CD4-positive, alpha-beta T cell (primary cell): ENCODE measurements at places on chromosomes 6 and 20. TPM values are rescaled to one million over a fixed set of nuclear protein-coding genes. Genes with fewer than 3 reads are reported as not detected.

Gene PDYN
- total RNA-seq, result not detected

Gene SCRT2
- not detected for total RNA-seq

DNA sequence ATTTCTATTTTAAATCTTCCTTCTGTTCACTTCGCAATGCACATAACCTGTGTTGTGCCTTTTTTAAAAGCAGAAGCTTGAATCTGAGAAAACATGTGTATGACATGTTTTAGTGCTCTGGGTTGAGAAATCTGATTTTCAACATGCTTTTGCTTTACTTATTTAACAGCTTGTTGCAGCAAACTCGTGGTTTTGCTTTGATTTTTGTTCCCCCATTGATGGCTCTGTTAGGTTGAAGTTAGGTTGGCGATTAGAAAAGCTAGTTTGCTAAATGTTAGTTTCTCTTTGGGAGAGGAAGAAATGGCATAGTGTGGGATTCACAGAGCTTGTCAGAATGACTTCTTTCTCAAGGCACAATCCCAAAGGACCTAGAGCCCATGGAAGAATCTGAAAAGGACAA lies 170.8 kb downstream of the TMEM242 start:
- no peak for DNase-seq

DNA sequence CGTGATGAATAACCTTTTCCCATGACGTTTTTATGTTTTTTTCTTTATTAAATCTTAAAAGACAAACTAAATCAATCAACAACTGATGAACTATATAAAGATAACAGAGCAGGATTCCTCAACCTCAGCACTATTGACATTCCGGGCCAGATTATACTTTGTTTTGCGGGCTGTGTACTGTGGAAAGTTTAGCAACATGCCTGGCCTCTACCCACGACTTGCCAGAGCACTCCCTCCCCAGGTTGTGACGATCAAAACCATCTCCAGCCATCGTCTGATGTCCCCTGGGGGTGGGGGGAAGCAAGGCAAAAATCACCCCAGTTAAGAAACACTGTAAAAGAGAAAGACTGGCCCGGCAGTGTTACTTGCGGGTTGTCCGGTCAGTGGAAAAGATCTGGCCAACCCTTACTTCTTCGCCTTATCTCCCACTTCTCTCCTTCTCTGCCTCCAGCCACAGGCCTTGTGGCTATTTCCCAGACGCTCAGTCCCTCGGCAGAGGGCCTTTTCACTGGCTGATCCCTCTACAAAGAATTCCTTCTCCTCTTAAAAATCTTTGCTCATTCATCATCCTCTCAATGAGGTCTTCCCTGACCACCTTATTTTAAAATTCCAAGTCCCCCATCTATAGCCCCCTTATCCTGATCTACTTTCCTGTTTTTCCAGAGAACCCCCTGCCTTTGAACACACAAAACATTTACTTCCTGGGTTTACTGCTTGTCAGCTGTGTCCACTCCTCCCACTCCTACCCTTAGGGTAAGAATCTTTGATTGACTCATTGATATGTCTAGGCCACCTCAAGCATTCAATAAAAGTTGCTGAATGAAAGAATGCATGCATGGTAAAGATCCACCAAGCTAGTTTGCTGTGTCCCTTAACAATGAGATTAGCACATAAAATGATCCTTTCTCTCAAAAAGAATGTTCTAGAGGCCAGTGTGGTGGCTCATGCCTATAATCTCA lies 14.7 kb upstream of the RAB22A start:
- DNase-seq, result no peak

Gene SLC22A1
- 0.89 TPM for total RNA-seq

- DNase-seq, result peak; percentile 78
Measured at GRCh38 chr20:13119583-13119982, 101.5 kb upstream of the ISM1 start.

GRCh38 chr6:145539831-145540230 lies 195.5 kb downstream of the EPM2A start:
- no peak for DNase-seq

- no peak for DNase-seq
Measured at GRCh38 chr6:123520217-123520616, 116.5 kb downstream of the TRDN start.

- DNase-seq, result no peak
Measured at GRCh38 chr6:35094183-35094582, 47.0 kb downstream of the TCP11 start.

- DNase-seq, result no peak
Measured at GRCh38 chr20:47320990-47321805, 35.3 kb downstream of the ZMYND8 start.

DNA sequence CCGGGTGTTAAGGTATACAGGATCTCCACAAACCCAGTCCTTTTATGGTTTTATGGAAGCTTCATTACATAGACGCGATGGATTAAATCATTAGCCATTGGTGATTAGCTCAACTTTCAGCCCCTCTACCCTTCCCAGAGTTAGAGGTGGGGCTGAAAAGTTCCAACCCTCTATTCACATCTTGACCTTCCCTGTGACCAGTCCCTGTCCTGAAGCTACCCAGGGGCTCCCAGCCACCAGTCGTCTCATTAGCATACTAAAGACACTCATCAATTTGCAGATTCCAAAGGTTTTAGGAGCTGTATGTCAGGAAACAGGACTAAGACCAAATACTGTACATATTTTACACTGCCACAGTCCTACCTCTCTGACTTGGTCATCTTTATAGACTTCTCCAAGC lies 21.0 kb downstream of the KHDC1L start:
- no peak for DNase-seq

- DNase-seq, result no peak
Measured at GRCh38 chr6:156062091-156062563, 606.5 kb upstream of the NOX3 start.

DNA sequence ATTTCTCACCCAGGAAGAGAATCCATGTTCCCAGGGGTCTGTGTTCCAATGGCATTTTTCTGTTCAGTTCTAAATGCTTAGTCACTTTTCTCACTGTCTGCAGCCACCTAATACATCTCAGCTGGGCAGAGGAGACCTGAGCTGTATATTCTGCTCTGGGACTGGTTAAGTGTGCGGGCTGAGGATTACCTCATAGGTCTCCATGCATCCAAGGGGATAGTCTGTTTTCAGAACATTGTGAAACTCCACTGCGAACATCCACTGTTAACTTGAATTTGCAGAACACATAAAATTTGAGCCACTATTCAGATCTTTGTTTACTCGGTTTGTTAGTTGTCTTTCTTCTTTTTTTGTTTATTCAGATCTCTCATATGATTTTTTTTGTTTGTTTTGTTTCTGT lies 947.1 kb downstream of the TFAP2A start:
- no peak for DNase-seq

DNA sequence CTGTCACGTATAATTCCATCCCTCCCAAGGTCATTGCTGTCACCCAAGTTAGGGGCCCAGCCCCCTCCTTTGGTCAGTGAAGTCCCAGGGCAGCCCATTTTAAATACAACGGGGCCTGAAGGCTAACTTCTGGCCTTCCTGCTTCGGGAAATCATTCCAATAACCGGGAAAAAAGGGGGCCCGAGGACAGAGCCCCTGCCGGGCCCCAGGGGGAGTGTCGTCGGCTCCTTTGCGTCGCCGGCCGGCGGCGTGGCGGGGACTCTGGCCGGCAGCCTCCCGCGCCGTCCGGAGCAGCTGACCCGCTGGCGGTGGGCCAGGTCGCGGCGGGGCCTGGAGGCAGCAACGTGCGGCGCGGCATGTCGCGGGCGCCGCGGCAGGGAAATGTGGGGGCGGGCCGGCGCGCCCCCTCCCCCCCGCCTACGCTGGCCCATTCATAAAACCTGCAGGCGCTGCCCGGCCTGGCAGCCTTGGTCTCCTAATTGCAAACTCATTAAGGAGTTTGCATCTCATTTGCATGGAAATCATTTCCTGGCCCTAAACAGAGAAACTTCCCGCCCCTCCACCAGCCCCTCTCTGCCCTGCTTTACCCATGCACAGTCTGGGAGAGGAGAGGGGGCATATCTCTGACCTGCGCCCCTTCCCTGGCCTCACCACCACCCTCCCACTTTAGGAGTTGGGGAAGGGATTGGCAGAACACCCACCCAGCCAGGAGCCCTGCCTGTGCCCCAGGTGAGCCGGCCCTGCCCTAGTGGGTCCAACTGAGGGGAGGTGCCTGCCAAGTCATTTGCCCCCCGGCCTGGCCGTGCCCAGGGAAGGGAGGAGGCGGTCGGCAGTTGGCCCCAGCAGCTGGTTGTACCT lies 50.7 kb downstream of the MRPL14 start:
- no peak for DNase-seq

Gene GTSF1L
- not detected for total RNA-seq

DNA sequence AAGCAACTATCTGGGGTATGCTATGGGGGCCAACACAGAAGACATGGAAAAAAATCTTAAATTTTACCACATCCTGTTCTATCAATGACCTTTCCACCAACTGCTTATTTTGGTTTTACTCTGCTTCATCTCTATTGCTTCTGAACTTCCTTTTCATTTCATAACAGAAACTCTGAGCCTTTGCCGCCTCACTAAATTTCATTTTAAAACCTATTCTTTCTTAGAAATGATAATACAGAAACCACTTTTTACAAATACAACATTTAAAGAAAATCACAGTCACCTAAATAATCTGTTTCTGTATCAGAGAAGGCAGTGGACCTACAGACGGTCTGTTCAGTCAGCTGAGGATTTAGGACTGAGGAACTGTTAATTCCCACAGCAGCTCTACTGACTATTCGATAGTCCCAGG lies 117.5 kb downstream of the KCNQ5 start:
- DNase-seq, result no peak

DNA sequence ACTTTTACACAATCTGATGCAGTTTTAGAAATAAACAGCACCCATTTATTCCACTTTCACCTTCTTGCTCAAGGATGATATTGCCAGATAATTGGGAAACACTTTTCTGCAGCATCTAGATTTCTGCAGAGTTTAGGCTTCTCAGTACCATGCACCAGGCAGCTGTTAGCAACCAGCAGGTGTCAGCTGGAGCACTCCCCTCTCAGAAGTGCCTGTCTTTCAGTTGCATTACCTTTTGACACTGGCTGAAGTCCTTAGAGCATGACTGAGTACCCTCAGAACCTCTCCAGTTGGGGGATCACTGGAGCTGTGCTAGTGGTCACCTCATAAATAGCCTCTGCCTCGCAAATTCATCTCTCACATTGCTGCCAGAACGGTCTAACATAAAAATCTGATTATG lies 91.2 kb downstream of the DNAH8 start:
- no peak for DNase-seq

DNA sequence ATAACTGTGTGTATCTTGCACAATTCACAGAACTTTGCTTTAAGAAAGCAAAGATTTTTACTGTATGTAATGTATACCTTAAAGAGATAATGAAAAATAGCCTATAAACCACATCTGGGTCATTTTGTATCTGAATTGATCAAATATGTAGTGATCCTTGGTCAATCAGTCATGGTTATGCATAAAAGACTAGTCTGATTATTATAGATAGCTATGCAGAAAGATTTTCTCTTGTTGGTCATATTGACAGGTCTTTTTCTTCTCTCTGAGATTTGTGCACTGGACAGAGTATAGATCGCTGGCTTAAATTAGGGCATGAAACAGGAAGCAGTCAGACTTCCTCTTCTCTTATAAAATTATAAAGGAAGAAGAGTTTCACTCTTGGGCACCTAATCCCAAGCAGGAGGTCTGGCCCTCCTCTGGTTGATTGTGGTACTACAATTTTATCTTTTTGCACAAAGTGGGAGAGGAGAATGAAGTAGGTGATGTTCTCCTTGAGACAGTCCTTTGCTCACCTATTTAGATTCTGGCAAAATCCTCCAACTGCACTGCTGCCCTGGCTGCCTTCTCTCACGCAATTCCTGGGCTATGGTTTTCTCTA lies 380.9 kb upstream of the RGS17 start:
- DNase-seq, result no peak

DNA sequence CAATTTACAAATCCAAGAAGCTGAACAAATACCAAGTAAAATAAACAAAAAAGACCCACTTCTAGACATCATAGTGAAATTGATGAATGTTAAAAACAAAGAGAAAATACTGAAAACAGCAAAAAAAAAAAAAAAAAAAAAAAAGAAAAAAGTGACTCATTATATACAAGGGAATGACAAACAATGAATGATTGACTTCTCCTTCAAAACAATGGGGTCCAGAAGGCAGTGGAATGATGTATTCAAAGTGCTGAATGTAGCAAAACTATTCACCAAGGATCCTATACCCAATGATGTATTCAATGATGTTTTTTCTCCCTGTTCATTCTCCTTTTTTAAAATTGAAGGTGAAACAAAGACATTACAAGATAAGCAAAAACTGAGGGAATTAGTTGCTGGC lies 650.0 kb downstream of the UTRN start:
- no peak for DNase-seq

DNA sequence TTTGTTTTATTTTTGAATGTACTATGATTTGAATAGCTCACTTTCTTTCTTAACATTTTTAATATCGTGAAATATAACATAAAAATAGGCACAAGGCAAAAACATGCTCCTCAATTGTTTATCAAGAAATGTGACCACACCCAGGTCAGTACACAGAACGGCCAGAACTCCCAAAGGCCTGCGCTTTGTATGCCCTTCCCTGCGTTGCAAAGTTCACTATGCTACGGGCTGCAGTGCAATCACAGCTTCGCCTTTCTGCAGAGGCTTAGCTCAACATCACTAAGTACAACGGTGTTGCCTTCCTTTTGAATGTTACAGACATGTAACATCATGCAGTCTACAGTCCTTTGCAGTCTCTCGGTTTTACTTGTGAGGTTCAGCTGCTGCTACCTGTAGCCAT lies 333.4 kb downstream of the THBS2 start:
- no peak for DNase-seq

- no peak for DNase-seq
Measured at GRCh38 chr6:5217356-5217755, 43.4 kb downstream of the LYRM4 start.

DNA sequence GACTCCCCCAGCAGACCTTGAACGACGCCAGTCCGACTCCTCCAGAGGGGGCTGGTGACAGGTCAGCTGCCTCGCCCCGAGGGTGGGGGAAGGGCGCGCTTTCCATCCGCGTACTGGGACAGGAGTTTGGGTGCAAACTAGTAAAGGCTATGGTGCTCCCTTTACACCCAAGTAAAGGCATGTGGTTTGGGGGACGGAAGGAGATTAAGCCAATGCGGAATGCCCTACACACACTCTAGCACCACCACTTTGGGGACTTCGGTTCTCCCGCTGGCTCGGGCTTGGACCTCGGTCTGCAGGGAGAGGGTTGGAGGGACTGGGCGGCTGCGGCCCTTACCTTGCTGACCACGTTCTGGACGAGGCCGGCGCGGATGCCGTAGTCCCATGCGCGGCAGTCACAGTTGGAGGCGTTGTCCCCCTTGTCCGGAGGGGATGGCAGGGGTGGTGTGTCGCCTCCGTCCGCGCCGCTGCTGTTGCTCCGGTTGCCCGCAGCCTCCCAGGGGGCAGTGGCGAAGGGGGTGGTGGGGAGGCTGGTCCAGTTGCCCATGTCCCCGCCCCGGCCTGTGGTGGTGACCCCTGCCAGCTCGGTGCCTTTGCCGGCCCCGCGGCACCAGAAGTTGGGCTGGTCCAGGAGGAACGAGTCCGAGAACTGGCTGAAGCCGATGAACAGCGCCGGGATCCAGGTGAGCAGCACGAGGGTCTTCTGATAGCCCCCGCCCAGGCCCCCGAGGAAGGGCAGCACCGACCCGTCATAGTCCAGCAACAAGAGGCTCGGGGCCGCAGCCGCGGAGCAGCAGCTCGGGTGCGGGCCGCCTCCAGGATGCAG lies 1.1 kb downstream of the SLC22A23 start:
- peak; percentile 15 for DNase-seq

Gene TRIM31
- total RNA-seq, result not detected

Gene FAM50B
- 2.8 TPM for total RNA-seq
